Cortex of kidney (tissue), 1 donor: ENCODE measurements at places on chromosomes 12 and 14.

GRCh38 chr14:44168566-44168965, 338.5 kb downstream of the FSCB start:
- no peak for DNase-seq

GRCh38 chr14:68374682-68375081, 418.2 kb downstream of the ZFP36L1 start:
- DNase-seq, result no peak

- DNase-seq, result no peak
Observed at GRCh38 chr12:68806488-68807237, 1.3 kb upstream of the MDM2 start.

GRCh38 chr12:2145433-2145998, 92.7 kb downstream of the CACNA1C start:
- no peak for DNase-seq

- no peak for DNase-seq
Observed at GRCh38 chr12:38282886-38283285, 33.7 kb upstream of the ALG10B start.

DNA sequence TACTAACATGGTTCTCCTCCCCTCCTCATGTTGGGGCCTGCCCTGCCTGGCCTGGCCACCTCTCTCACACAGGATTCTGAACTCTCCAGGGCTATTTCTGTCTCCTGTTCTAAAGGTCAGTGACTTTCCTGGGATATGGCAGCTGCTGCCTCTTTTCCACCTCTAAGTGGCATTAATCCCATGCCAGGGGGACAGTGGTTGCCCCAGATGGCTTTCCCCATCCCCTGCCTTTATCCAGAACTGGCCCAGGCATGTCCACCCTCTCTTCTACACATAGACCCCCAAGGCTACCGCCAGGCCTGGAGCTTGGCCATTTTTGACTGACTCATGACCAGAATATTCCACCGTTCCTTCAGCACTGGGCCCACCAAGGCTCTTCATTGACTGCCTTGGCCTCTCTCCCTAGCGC, 90.4 kb downstream of the IRF2BPL start:
- no peak for DNase-seq

DNA sequence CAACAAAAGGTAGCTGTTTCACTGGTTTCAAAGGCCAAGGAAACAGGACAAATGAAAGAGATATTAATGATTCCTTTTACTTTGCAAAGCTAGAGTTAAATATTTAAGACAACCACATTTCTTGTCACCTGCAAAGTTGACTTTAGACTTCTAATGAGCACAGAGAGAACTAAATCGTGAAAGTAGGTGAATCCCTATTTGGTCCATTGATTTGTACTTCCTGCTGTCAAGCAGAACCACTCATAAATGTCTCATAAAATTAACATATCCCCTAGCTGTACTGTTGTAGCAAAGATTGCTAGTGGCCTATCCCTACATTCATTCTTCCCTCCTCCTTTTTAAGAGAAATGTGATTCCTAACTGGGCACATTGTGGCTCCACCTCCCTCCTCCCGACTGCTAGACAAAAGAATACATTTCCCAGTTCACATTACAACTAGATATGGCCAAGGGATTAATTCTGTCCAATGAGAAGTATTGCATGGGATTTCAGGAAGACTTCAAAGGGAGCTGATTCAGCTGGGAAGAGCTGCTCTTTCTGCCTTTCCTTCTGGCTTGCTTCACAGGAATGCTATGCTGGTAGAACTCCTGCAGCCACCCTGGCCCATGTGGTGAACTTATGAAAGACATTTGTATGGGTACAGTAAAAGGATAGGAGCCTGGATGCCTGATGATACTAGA, 227.5 kb upstream of the ABCD2 start:
- DNase-seq, result no peak

DNA sequence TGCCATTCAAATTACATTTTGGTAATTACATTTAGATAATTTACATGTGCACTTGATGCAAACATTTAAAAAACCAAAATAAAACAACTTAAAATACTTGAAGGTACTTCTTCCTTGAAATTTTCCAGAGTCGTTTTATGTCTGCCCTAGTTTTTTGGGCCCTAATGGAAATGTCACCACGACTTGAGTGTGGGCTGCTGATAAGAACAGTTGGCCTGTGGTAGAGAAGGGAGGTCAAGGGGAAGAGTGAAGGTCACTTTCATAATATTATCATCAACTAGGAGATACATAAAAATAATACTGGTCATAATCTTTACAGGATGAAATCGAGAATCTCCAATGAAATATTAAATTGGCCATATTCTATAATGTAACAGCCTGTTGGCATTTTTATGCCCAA, 23.1 kb downstream of the ZDHHC17 start:
- no peak for DNase-seq

DNA sequence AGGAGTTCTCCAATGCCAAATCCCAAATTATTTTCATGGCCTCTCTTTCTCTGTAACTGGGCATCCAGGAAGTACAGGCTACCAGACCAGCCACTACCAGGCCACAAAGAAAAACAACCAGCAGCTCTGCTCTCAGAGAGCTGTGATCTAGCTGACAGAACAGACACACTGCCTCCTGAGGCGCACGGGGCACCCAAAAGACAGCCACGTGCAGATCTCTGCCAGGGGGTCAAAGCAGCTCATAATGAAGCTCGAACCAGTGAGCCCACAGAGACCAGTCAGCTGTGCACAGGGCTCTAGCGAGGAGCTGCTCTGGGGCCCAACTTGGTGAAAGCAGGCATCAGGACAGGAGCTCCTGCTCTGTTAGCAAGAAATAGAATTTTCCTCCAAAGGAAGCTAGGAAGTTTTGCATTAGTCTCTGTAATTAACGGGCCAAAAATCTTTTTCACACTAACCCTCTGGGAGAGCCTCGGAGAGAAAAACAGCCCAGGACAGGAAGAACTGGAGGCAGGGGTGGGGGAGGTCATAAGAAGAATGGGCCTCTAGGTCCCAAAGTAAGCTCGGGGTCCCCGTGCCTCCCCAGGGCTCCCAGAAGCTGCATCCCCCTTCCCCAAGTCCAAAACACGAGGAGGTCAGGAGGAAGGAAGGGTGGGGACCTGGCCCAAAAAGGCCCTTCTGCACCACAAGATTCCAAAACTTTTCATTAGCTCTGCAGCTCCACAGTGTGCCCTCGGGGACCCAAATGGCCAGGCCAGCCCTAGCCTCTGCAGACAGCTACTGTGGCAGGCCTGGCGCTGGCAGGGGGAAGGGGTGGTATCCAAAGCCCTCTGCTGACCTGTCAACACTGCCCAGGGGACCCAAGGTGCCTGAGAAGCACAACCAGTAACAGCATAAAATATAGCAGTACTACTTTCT, 30.2 kb downstream of the ACTN1 start:
- no peak for DNase-seq

DNA sequence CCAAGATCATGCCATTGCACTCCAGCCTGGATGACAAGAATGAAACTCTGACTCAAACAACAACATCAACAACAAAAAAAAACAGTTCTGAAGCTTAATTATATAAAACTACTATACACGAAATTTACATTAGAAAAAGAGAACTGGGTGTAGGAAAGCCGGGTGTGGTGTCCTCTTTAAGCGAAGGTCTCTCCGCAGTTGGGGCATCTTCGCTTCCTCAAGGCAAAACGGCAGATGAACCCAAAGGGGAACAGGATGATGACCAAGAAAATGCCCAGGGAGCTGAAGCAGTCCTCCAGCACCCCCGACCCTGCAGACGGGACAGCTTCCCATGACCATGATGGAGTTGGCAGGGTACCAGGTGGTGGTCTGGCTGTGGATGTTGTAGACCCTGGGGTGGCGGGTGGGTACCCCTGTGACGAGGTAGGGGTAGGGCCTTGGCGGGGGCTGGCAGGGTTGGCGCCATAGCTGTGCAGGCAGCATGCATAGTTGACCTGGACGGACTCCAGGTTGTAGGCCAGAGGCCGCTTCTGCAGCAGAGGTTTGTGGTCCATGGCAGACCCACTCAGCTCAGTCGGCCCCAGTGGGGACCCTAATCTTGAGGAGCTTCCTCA, 18.2 kb upstream of the BCAT1 start:
- DNase-seq, result no peak

DNA sequence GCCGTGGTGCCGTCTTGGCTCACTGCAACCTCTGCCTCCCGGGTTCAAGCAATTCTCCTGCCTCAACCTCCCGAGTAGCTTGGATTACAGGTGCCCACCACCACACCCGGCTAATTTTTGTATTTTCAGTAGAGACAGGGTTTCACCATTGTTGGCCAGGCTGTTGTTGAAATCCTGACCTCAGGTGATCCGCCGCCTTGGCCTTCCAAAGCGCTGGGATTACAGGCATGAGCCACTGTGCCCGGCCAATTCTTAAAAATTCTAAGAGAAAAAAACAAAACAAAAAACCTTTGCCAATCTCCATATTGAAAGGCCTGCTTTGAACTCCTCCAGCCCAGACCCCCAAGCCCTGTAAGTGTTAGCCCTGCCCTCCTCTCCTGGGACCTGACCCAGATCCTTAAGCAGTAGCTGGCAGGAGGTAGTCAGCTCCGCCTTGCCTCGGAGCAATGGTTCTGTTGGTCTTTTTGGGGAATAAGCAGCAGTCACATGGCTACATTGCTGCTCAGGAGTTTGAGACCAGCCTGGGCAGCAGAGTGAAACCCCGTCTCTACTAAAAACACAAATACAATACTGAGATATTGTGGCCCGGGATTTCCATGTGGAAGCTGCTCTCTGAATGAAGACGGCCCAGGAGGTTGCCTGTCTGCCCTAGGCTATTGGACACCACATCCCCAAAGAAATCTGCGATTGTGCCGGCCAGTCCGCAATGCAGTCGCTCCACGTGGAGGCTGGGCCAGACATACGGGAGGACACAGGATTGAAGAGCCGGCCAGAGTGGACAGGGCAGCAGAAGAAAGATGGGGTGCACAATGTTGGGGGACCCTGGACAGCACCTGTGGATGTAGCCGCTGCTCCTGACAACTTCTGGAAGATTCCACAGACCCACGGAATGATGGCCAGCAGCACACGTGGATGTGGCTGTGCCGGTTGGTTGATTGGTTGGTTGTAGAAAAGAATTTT, 28.8 kb upstream of the BEGAIN start:
- no peak for DNase-seq

GRCh38 chr12:32272465-32272864, 126.9 kb upstream of the FGD4 start:
- DNase-seq, result no peak

- DNase-seq, result no peak
Observed at GRCh38 chr12:98182821-98183220, 332.6 kb upstream of the TMPO start.

GRCh38 chr14:38280081-38280480, 24.2 kb upstream of the CLEC14A start:
- DNase-seq, result no peak

- DNase-seq, result no peak
Observed at GRCh38 chr12:51779876-51780275, 68.6 kb downstream of the FIGNL2 start.

- DNase-seq, result no peak
Observed at GRCh38 chr14:70713096-70713495, 71.4 kb downstream of the TTC9 start.

GRCh38 chr12:132601171-132601883, 9.1 kb downstream of the LRCOL1 start:
- no peak for DNase-seq

- DNase-seq, result no peak
Observed at GRCh38 chr12:124270671-124271070, 24.2 kb upstream of the RFLNA start.

GRCh38 chr14:42523666-42524065, 917.0 kb downstream of the LRFN5 start:
- DNase-seq, result no peak

- no peak for DNase-seq
Observed at GRCh38 chr12:110249716-110250225, 31.3 kb upstream of the ATP2A2 start.

- DNase-seq, result no peak
Observed at GRCh38 chr14:70008284-70009262, 129.4 kb downstream of the SMOC1 start.

- DNase-seq, result no peak
Observed at GRCh38 chr14:74946659-74947281, 8.6 kb downstream of the PGF start.

- no peak for DNase-seq
Observed at GRCh38 chr12:121132601-121133481, at the start of gene P2RX7. P2RX7 (plus strand) TSS chr12:121132876; CDS start chr12:121132971, 95 bp downstream.

DNA sequence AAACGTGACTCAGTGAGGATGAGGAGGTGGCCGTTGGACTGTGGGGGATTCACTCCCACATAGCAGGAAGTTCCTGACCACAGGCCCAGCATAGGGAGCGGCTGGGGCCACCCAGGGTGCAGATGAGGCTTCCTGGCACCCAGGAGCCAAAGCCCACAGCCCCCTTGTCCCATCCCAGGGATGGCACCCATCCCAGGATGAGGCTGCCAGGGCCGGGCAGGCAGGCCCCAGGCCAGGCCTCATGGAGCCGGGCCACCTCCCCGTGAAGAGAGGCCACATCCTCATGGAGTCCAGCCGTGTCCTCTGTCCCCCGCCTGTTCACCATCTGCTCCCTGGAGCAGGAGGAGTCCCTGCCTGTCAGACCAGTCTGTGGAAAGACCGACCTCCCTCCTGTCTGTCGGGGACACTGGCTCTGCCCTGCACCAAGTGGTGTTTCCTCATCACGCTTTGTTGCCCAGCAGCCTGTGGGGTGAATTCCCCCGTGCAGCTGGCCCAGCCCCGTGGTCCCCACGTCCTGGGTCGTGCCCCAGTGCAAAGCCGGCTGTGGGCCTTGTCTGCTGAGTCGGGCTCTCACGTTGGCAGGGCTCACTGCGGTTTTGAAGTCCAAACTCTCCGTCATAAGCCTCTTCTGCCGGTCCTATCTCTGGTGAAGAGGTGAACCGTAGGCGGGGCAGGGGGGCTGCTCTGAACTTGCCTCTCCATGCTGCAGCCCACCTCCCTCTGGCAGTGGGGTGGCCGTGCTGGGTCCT, 24.5 kb downstream of the MMP17 start:
- DNase-seq, result no peak

- DNase-seq, result no peak
Observed at GRCh38 chr14:49619730-49620129, 696 bp downstream of the RPL36AL start.

- no peak for DNase-seq
Observed at GRCh38 chr14:54220071-54220703, 176.6 kb upstream of the CDKN3 start.

DNA sequence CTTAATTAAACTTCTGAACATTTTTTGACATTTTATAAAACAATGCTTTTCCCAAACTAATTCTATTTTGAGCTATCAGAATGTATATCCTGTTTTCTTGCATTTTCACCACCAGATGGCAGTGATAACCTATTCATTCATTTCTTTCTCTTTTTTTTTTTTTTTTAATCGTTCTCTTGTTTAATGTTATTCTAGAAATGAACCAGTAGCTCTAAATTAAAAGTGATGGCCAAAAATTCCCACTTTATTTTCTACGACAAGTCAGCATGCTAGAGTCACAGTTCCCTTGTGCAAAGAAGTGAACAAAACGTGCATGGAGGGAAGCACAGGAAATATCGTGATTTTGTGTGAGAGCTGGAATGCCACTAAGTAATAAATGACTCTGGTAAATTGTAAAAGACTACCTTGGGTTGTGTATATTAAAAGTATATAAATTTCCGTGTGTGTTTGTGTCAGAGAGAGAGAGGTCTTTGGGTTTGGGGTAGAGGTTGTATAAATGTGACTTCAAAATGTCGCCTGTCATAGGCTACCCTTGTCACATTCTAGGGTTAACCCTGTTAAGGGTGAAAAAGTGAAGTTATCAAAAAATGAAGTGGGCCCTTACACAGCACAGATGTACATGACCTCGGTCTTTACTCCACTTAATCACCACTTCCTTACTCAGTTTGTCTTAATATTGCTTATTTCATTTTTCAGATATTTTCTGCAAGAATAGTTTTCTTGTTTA, 40.4 kb upstream of the LDHB start:
- no peak for DNase-seq

- no peak for DNase-seq
Observed at GRCh38 chr14:29376237-29376636, 551.4 kb downstream of the PRKD1 start.

GRCh38 chr12:69026336-69026735, 93.4 kb upstream of the CPM start:
- no peak for DNase-seq
